GM12865 (cell line): ENCODE measurements at places on chromosomes 2 and 18.

DNA sequence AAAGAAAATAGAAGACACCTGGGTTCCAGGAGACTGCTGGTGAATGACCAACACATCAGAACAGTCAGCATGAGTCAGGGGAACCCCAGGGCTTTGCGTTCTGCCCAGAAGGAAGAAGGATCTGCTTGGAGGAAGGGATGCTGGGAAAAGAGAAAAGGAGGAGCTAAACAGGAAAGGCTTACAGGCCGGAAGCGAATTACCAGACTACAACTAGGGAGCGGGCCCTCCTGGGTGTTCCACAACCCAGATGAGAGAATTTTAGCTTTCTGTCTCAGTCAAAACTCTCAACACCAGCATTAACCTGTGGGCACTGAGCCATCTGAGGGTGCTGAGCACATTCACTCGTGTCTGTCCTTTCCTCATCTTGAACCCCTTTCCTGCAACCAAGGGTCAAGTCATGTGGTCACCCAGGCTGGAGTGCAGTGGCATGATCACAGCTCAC is 19.2 kb downstream of the CDC42EP3 start:
- DNase-seq = peak; percentile 79

- no peak for DNase-seq
Observed at GRCh38 chr18:34626404-34627136, 83.5 kb upstream of the DTNA start.

GRCh38 chr2:127157651-127158485 is 50.9 kb upstream of the BIN1 start:
- DNase-seq = no peak

DNA sequence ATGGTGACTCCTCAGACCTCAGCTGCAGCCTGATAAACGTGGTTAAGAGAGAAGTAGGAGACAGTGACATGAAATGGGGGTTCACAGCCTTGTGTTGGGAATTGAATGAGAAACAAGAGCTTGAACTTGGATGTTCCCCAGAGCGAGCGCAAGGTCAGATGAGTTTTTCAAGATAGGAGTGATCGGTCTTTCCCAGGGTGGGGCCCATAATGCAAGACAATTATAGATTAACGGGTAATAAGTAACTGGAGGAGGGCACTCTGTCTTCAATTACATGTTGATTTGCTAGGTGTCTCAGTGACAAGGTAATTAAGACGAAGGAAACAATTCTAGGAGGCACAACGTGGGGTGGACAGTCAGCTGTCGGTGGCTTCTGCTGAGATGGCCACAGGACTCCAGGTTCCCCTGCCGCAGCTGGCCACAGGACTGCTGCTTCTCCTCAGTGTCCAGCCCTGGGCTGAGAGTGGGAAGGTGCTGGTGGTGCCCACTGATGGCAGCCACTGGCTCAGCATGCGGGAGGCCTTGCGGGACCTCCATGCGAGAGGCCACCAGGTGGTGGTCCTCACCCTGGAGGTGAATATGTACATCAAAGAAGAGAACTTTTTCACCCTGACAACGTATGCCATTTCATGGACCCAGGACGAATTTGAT is at the start of gene UGT1A5:
TSS of gene UGT1A5 (plus strand) at position 297 of the 651 bp plus-strand sequence. CDS start at position 382, 85 bp downstream.
- no peak for DNase-seq

DNA sequence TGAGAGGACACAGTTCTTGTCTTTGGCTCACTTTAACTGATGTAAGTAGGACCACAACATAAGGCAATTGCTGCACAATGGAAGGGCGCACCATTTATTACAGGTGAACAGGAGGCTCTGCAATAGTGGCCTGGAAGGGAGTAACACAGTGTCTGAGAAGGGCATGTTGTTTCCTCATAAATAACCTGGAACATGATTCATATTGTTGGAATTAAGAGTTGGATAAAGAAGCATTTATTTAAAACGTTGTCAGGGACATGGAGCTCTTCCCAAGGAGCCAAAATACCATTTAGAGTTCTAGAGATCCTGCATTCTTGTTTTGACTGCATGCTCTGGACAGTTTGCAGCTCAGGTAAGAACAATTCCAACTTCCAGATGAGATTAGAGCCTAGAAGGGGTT is 110.4 kb downstream of the PLCL1 start:
- no peak for DNase-seq
